ENCODE measurements at places on chromosomes 12 and 14. TPM values are rescaled to one million over a fixed set of nuclear protein-coding genes. Genes with fewer than 3 reads are reported as not detected.

DNA sequence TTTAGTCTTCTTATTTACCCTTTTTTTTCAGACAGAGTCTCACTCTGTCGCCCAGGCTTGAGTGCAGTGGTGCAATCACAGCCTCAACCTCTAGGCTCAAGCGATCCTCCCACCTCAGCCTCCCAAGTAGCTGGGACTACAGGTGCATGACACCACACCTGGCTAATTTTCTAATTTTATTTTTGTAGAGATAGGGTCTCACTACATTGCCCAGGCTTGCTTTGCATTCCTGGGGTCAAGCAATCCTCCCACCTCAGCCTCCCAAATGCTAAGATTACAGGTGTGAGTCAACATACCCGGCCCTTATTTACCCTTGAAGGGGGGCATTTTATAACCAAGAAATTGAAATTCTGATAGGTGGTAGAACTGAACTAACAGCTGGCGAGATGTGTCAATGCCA is 21.0 kb downstream of the HECTD4 start:
- DNase-seq = no peak

- DNase-seq = no peak
These were observed 247.3 kb downstream of the LRIG3 start for GRCh38 chr12:58673021-58673420.

- DNase-seq = no peak
These were observed 170.1 kb downstream of the STXBP6 start for GRCh38 chr14:24879661-24880386.

DNA sequence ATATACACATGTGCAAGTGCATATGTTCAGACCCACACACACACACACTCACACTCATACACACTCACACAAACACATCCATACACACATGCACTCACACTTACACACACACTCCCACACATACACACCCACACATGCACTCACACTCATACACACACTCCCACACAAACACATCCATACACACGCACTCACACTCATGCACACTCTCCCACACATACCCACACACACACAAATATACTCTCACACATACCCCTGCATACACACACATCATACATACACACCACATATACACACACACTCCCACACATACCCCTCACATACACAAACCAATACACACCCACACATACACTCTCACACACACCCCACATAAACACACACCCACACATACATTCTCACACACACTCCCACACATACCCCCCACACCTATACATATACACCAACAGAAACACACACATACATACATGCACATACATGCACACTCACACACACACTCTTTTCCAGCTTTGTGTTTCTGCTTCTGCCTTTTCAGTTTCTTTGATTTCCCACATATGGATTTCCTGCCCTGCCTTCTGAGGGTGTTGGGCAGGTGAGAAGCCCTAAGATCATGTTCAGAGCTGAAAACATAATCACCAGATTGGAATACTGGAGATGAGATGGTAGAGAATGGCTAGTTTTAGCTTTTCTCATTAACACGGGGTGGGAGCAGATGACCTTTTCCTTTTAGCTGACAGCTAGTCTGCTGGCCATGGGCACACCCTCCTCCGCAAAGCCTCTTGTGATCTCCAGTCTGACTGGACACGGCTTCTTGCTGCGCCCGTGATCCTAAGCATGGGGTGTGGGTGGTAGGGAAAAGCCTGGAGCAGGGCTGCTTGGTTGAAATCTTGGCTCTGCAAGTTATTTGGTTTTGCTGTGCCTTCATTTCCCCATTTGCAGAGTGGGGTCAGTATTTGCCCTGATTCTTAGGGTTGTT is 214.0 kb downstream of the CHST11 start:
- DNase-seq = no peak

DNA sequence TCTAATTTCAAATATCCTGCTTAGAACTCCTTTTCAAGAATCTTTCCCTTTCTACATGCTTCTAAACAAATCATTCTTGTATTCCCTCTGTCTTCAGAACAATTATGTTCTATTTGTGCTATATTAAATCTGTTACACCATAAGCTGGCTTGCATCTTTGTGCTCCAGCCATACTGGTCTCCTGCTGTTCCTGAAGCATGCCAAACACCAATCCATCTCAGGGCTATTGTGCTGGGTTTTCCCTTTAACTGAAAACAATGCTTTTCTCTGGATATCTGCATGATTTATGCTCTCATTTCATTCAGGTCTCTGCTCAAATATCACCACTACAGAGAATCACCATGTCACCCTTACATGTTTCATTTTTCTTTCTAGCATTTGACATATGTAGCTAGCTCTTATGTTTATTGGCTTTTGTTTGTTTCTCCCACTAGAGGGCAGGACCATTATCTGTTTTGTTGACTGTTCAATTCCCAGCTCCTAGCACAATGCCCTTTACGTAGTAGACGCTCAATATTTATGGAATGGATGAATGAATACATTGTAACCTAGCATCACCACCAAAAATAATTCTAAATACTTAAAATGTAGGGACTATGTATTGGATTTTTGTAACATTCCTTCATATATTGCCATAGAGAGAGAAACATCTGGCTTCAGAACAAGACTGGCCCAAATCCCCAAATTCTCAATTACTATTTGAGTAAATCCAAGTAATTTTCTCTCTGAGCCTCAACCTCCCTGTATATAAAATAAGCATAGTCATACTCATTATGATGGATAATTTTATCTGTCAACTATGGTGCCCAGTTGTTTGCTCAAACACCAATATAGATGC is 302.0 kb upstream of the SYT1 start:
- peak; percentile 46 for DNase-seq

DNA sequence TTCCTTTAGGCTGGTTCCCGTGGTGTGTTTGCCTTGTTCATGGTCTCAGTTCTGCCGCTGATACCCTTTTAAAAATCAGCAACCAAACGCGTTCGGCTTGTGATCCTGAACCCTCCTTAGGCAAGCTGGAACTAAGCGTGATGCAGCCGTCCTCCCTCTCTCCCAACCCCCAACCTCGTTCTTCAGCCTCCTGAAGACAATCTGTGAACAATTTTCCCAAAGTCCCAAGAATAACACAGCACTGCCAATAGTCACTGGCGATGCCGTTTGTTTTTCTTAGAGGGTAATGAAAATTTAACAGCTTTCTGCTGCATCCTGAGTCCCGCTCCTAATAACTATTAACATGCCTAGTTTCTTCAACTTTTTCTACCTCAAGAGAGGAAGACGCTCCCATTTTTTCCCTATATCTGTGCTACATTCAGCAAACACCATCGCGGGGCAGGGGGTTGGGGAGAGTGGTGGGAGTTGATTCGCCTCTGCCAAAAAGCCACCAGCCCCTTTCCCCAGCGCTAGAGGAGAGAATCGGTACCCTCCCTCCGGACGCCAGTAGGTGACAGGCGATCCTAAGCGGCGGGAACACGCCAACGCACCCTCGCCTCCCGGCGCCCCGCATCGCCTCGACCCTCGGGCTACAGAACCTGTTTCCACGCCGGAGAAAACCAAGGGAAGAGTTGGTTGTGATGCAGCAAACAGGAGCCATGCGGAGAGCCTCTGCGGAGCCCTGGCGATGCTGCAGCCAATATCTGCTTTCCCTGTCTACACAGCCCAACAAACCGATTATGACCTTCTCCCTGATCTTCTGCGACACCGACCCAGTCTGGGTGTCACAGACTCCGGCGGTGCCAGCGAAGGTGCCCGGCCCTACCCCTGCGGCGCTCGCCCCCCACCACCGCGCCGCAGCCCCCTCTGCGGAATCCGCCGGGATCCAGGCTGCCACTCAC is 752 bp downstream of the PRICKLE1 start:
- peak; percentile 55 for DNase-seq

- DNase-seq = no peak
These were observed 93.8 kb downstream of the BCL11B start for GRCh38 chr14:99177886-99178835.

GRCh38 chr12:65655074-65655493 is 169.2 kb upstream of the HMGA2 start:
- DNase-seq = peak; percentile 59

DNA sequence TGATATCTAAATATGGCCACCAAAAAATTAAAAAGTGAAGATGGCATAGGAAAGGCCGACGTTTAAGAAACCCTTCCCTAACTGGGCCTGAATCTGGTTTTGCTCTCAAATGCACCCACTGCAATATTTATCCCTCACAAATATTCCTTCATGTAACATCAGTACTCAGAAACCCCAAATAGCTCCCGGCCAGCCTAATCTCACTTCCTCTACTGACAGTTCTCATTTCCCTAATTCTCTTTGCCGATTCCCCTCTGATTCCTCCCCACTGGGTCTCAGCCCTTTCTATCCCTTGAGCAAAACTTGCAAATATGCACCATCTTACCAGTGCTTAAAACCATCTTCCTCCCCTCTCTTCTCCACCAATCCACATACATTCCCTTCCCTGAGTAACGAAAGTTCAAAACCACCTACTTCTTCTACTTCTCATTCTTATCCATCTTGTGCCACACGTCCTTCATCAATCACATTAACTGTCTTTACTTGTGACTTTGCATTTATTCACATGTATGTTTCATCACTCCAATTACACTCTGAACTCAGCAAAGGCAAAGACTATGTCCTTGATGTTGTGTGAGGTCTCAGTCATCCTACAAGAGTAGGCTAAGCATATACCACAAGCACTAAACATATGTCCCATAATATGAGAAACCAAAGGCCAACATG is 23.1 kb downstream of the KCNK10 start:
- DNase-seq = no peak

Gene BIN2
- not detected for total RNA-seq

Measured in endothelial cell of umbilical vein (primary cell).